Activated CD4-positive, alpha-beta T cell treated with anti-CD3 and anti-CD28 coated beads for 36 hours (primary cell): ENCODE measurements at places on chromosomes 13 and 19.

- no peak for DNase-seq
These were observed 576.2 kb downstream of the UQCRFS1 start for GRCh38 chr19:28636706-28637105.

DNA sequence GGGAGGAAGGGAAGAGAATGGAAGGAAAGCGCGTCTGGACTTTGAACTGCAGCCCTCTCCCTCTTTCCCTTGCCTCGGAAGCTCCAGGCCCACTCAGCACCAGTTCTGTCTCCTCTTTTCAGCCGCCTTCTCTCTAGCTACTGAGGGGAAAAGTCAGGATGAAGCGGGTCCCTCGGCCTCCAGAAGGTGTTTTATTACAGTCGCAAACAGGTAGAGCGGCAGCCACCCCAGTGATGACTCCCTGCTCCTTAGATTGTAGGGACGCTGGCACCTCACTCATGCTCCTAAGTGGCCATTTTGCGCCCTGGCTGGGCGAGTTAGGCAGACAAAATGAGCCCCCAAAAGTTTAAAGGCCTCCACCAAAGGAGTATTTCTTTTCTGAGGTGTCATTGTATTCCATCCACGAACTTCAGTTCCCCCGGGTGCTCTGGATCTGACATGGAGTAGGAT is 954 bp upstream of the STK24 start:
- DNase-seq = no peak

DNA sequence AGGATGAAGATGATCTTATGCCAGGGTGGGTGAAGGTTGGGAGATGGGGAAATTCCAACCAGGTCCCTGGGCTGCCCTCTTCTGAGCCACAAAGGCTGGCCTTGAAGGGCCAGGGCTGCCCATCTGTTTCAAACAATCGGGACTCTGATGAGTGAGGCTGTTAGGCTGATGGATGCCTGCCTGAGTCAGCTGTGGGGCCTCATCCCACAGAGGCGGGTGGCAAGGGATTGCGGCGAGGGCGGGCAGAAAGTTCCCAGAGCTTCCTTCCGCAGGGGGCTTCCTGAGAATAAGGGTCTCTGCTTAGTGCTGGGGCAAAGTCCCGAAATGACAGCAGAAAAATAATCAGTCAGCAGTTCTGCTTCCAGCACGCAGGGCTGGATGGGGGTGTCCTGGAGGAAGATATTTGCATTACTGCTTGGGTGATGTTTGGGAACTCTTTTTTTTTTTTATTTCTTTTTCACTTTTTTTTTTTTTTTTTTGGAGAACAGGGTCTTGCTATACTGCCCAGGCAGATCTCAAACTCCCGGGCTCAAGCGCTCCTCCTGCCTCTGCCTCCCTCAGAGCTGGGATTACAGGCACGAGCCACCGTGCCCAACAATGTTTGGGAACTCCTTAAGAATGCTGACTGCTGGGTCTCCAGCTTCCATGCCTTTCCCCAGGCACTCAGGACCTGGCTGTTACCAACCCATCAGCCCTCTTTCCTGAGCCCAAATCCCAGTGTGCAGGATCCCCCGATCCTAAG is 14.1 kb downstream of the SH3GL1 start:
- no peak for DNase-seq

- DNase-seq = peak; percentile 36
These were observed 113.2 kb downstream of the TM9SF2 start for GRCh38 chr13:99614465-99614885.

- DNase-seq = no peak
These were observed 1899.5 kb downstream of the OLFM4 start for GRCh38 chr13:54928071-54928470.

GRCh38 chr13:25901460-25902376 is 150.1 kb downstream of the SHISA2 start:
- peak; percentile 48 for DNase-seq

DNA sequence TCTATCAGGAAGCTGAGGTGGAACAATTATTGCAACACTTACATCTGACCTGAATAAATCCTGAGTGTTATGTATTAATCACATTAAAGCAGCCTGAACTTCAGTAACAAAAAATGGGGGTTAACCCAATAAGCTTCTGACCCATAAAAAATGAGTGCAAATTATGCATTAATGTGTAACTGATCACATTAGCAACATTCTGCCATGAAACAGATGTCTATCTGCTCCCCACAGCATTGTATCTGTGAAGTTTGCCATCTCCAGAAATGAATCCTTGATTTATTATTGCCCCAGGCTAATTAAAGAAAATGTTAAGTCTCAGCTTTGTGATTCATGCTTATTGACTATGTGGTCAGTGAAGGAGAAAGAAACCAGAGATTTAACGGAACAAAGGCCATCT is 304.9 kb downstream of the PCDH20 start:
- DNase-seq = no peak

DNA sequence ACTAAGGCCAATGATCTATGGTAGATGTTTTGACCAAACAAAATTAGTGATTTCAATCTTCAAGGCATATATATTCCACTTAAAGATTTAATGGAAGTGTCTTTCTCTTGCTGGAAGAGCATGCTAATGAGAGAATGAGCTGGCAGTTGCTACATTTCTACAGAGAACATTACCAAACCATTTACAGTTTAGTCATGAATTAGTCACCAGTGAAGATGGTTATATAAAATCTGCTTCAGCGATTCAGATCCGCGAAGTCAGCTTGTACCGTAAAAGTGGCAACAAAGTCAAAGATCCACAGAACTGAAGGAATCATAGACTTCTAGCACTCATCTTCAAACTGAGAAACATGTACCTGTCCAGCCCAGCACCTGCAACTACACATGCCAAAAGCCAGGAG is 156.3 kb downstream of the SLITRK5 start:
- DNase-seq = no peak

- no peak for DNase-seq
These were observed 43.1 kb upstream of the CNMD start for GRCh38 chr13:52782471-52783448.

- no peak for DNase-seq
These were observed 653.0 kb upstream of the GPC6 start for GRCh38 chr13:92573467-92574057.

DNA sequence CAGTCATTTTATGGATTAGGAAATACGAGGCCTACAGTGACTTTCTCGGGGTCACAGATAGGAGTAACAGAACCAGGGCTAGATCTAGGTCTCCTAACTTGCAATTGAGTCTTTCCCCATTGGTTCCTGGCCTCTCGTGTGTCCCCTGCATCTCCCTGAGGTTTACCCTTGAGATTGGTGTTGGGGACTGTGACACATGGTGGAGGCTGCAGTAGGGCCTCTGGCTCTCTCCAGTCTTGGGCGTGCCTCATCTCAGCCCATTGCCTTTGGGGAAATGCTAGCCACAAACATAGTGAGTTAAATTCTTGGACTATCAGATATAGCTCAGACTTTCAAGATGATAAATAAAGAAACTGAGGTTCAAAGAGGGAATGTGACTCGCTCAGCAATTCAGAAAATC is 212.1 kb downstream of the KCNRG start:
- DNase-seq = peak; percentile 41

DNA sequence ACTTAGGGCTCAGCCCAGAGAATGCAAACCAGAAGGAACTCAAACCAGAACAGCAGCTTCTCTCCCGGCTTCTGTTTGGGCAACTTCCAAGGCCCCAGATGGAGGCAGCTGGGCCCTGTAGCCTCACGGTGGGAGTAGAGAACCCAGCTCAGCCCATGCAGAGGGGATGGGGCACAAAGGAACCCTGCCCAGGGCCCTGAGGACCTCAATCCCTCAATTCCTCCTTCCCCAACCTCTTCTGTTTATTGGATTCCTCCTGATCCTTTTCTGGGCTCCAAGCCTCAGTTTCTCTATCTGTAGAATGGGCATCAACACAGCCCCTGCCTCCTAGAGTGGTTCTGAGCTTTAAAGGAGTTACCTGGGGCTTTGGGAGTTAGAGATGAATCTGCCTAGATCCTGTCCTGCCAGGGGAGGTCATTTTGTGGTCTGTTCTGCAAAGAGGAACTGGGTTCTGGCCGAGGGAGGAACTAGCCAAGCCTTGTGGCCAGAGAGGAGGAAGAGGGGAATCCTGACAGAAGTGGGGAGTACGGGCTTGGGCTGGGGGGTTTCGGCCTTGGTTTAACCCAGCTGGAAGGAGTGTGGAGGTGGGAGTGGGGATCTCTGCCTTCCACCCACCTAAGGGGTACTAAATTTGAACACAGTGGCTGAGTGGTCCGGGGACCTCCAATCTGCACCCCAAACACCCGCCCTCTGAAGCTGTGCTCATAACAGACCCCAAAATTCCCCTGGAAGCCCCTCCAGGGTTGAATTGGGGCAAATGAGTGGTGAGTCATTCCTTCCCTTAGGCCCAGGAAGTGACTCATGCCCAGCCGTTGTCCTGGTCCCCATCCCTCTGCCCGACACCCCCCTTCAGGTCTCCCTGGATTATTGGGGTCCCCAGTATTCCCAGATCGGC is 2.7 kb downstream of the ADGRE5 start:
- DNase-seq = peak; percentile 72

- no peak for DNase-seq
These were observed 3.5 kb downstream of the PTGER1 start for GRCh38 chr19:14471436-14472187.

GRCh38 chr19:4578552-4579248 is 19.2 kb upstream of the SEMA6B start:
- DNase-seq = no peak

DNA sequence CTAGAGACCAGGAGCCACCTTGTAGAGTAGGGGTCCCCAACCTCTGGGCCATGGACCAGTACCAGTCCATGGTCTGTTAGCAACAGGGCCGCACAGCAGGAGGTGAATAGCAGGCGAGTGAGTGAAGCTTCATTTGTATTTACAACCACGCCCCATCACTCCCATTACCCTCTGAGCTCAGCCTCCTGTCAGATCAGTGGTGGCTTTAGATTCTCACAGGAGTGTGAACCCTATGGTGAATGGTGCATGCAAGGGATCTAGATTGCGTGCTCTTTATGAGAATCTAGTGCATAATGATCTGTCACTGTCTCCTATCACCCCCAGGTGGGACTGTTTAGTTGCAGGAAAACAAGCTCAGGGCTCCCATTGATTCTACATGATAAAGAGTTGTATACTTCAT is 303.6 kb downstream of the KCNRG start:
- DNase-seq = no peak

- DNase-seq = no peak
These were observed 2.3 kb downstream of the ZNF536 start for GRCh38 chr19:30374539-30374864.

- no peak for DNase-seq
These were observed 1.3 kb upstream of the PCDH9 start for GRCh38 chr13:67231289-67232000.
